ENCODE measurements at places on chromosomes 13 and 19. TPM values are rescaled to one million over a fixed set of nuclear protein-coding genes. Genes with fewer than 3 reads are reported as not detected.

PSG1 gene
- not detected for total RNA-seq

KLK3 gene
- not detected for total RNA-seq

CCDC169 gene
- total RNA-seq: 5.6 TPM

PIP5K1C gene
- 38.9 TPM for total RNA-seq

SHD gene
- not detected for total RNA-seq

S1PR5 gene
- 5.4 TPM for total RNA-seq

Data from smooth muscle cell of the umbilical artery (primary cell).